ENCODE measurements at places on chromosomes 6 and 20.

- no peak for DNase-seq
Measured at GRCh38 chr20:64205611-64206026, 41.4 kb downstream of the MYT1 start.

- DNase-seq = no peak
Measured at GRCh38 chr6:41122918-41123317, 31.2 kb downstream of the TREML1 start.

DNA sequence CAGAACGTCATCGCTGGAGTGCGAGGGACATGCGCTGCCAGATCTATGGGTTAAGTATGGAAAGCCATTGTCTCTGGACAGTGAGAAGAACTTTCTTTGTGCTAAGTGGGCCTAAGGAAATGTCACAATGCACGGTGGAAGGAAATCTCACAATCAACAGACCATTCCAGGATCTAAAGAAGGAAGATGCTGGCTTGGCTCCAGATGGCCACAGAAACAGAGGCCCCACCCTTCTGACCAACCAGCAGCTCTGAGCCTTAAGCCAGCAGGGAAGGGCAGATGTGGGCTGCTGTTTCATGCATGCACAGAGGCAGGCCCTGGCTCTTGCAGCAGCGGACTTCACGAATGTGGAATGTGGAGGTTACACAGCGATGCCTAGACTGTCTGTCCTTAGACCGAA is 156.3 kb downstream of the SOBP start:
- no peak for DNase-seq

GRCh38 chr6:18249271-18249670 is 15.1 kb downstream of the DEK start:
- DNase-seq = no peak

GRCh38 chr20:57738053-57738452 is 28.2 kb upstream of the PMEPA1 start:
- DNase-seq = no peak

DNA sequence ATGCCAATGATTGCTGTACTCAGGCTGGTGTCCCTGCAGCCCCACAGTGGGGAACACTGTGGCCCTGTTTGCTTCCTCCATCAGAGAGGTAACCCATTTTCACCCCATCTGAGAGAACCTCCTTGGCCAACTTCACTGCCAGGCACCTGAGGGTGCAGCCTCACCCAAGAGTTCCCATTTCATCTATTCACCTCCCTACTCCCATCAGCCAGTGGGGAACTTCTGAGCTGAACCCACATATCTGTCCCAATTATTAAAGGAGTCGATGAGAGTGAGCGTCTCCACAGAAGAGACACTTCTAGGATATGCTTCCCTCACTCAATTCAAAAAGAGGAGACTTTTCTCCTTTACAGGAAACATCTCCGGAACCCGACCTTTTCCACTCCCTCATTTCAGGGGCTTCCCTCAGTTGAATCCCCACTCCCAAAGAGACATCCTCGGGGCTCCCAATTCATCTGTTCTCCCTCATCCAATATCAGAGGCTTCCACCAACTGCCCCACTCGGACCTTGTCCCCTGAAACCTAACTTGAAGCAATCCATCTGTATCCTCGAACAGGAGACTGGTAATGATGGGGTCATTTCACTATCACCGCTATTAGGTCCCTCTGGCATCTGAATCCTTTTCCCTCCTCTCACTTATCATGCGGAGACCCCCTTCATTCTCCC is 988 bp downstream of the UBE2V1 start:
- no peak for DNase-seq

DNA sequence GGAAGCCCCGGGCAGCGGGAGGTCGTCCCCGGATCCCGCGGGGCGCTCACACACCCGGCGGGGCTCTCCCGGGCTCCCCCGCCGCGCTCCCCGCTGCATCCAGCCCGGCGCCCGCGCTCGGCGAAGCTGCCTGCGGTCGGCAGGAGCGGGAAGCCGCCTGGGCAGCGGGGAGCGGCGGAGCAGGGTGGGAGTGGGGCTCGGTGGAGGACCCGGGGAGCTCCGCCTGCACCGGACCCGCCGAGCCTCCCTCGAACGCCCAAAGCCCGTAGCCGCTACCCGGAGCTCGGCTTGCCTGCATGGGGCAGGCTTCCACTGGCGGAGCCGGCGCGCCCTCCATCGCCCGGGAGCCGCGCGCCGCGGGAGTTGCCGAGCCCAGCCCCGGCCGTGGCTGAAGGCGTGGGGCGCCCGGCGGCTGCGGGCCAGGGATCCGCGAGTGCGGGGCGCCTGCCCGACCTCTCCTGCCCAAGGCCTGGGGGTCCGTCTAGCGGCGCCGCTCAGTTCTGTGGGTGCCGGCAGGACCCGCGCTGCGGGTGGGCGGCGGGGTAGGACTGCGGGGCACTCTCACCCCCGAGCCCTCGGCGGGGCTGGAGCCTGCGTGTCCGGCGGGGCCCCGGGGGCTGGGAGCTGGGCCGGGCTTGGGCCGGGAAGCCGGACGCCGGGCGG is 671 bp downstream of the CDH4 start:
- DNase-seq = no peak

DNA sequence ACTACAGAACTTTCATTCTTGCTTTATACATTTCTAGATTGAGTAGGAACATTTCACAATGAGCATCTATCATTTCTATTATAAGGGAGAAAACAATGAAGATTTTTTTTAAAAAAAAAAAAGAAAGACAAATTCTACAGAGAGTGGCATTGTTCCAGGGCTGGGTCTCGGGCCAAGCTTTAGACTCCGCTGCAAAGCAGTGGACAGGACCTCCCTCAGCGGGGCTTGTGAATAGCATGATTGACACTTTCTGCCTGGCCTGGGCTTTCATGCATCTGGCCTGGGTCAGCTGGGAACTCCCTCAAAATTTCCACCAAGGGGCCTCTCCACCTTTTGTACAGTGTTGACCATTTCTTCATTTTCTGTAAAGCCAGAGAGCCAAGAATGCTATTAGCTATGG is 55.8 kb upstream of the HIVEP2 start:
- DNase-seq = no peak

- DNase-seq = no peak
Measured at GRCh38 chr6:42509256-42509655, 54.6 kb upstream of the UBR2 start.

DNA sequence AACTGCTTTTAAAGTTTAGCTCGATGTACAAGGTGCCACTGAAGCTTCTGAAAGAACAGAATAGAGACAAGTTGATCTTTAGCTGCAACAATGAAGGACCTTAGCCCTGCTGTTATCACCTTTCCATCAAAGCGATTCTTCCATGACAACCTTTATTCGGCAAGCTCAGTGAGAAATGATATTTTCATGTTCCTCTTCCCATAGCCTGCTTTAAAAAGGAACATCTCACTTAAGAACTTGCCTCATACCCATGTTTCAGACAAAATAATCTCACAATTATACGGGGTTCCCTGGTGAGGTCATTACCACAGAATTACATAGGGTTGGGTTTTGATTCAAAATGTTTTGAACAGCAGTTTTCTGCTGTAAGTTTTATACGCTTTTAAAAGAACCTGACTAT is 264.2 kb downstream of the THBS2 start:
- no peak for DNase-seq

GRCh38 chr6:159074876-159075275 is 30.1 kb upstream of the TAGAP start:
- no peak for DNase-seq

- no peak for DNase-seq
Measured at GRCh38 chr6:107105511-107106116, 9.7 kb downstream of the BEND3 start.

- peak; percentile 96 for DNase-seq
Measured at GRCh38 chr20:50003253-50003656, 20.5 kb downstream of the SNAI1 start.

- DNase-seq = no peak
Measured at GRCh38 chr6:15417811-15418210, 171.9 kb downstream of the JARID2 start.

All from NB4 (cell line).